Activated CD8-positive, alpha-beta memory T cell treated with anti-CD3 and anti-CD28 coated beads for 4 hours (primary cell): ENCODE measurements at places on chromosomes 4 and X.
A peak's percentile ranks its signal among the peaks of the same experiment; 100 is the strongest.

GRCh38 chr4:151808542-151808941 lies 47.7 kb upstream of the GATB start:
- DNase-seq, result no peak

- DNase-seq, result no peak
Measured at GRCh38 chr4:82989575-82990429, 20.8 kb downstream of the LIN54 start.

GRCh38 chr4:80492761-80493160 lies 157.2 kb downstream of the CFAP299 start:
- DNase-seq, result peak; percentile 5

DNA sequence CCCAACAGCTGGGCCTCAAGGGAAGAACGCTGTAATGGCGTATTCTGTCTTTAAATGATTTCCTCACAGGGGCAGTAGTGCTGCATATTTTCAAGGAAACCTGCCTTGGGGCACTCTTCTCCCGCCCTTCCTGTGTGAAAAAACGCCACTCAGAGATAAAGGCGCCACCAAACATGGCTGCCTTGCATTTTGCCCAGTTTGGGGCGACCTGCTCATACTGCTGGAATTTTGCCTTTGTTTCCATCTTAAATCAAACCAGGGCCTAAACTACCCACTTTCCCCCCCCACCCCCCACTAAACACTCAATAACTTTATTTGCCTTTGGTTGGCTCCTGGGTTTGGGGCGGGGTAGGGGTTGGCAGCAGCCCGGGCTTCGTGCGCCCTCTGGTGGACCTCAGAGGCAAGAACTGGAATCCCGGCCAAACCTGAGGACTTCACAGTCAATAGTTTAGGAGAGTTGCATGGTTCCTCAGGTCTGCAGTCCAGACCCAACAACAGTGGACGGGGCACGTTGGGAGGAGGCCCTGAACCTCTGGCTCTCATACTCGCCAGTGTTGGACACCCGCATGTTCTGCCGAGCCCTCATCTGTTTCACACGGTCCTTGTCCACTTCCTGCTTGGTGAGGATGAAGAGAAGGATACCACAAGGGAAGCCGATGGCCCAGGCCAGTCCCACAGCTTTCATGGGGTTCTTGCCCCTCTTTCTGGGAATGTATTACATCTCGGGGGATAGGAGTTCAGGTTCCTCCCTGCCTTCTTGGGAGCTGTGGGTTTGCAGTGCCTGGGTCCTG lies 220.1 kb upstream of the STK26 start:
- DNase-seq, result no peak

- no peak for DNase-seq
Measured at GRCh38 chr4:188092824-188093223, 16.6 kb downstream of the TRIML2 start.

GRCh38 chr4:181944527-181944926 lies 298.7 kb upstream of the TENM3 start:
- DNase-seq, result no peak

GRCh38 chr4:60250657-60251056 lies 949.5 kb upstream of the ADGRL3 start:
- no peak for DNase-seq

- DNase-seq, result no peak
Measured at GRCh38 chr4:38523524-38524448, 140.2 kb upstream of the KLF3 start.

- DNase-seq, result no peak
Measured at GRCh38 chrX:108456971-108457477, 17.4 kb downstream of the COL4A5 start.

DNA sequence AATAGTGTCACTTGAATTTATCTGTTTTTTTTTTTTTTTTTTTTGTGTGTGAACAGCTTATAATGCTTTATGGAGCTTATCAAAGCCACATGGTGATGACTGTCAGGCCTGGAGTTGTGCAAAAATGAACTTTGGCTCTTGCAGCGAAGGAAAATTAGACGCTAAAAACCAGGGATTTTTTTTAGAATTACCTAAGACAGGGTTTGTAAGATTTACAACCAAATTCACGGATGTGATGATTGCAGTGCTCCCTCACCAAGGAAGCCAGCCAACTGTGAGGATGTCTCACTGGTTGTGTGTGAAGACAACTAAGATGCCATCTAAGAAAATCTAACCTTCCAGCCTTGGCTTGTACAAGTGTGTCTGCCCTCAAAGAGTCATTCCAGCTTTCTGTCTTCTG lies 127.1 kb upstream of the SLC4A4 start:
- DNase-seq, result no peak

- DNase-seq, result no peak
Measured at GRCh38 chrX:48894891-48895290, 2.7 kb downstream of the TIMM17B start.

- no peak for DNase-seq
Measured at GRCh38 chr4:126888968-126889367, 743.8 kb upstream of the INTU start.

GRCh38 chr4:155822572-155822971 lies 43.5 kb downstream of the ASIC5 start:
- no peak for DNase-seq

GRCh38 chrX:149515954-149516602 lies 11.0 kb upstream of the IDS start:
- DNase-seq, result no peak

- no peak for DNase-seq
Measured at GRCh38 chrX:45006002-45006800, 133.2 kb downstream of the KDM6A start.

DNA sequence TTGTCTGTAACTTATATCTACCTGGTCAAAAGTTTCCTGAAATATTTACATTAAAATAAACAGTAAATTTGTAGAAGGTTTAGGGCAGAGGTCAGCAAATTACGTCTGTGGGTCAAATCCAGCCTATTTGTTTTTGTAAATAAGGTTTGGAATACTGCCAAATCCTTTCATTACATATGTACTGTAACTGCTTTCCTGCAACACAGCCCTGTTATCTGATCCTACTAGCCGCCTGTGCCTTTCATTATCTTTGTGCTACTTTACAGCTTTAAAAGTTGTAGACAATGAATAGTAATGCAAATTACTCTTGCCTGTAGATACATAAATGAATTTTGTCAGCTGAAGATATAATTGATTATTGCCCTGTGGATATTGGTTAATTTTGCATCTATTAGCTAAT lies 369.6 kb upstream of the SLC7A11 start:
- DNase-seq, result no peak

DNA sequence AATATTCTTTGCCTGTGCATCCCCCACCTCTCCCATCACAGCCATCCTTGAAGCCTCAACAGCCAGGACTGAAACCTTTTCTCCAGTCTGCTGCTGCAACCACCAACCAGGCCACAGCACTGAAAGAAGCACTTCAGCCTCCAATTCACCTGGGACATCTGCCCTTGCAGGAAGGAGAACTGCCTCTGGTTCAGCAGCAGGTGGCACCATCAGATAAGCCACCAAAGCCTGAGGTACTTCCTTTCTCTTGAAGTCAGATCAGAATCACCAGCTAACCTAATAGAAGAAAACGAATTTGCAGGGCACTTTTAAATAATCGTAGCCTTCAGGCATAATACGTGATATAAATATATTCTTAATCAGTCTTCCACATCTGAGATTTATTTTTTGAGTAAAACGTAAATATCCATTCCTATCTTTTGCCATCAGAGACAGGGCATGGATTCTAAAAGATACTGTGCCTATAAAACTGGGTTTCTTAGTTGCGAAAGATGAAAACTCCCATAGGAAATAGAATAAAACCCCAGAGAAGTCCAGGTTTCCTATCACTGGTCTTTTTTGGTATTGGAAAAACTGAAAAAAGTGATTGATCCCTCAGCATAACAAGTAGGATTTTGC lies 9.5 kb downstream of the AMBN start:
- peak; percentile 14 for DNase-seq

GRCh38 chr4:6516762-6517161 lies 44.3 kb upstream of the PPP2R2C start:
- DNase-seq, result no peak

GRCh38 chr4:155505321-155505720 lies 128.6 kb upstream of the MAP9 start:
- no peak for DNase-seq

GRCh38 chrX:139803224-139803623 lies 95.3 kb upstream of the MCF2 start:
- no peak for DNase-seq

DNA sequence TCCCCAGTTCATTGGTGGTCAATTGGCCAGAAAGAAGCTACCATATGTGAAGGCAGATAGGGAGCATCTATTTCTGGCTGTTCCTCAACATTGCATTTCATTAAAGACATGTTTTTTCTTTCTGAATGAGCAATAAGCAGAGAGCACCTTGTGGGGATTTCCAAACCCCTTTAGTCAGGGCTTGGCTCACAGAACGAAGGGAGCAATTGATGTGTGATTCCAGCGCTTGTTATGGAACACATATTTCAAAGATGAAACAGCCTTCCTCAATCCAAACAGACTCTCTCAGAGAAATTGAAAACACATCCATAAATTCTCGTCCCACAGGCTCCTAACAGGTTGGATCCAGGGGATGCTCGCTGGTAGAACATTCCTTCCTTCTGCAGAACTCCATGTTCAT lies 84.1 kb downstream of the CLCN4 start:
- no peak for DNase-seq

DNA sequence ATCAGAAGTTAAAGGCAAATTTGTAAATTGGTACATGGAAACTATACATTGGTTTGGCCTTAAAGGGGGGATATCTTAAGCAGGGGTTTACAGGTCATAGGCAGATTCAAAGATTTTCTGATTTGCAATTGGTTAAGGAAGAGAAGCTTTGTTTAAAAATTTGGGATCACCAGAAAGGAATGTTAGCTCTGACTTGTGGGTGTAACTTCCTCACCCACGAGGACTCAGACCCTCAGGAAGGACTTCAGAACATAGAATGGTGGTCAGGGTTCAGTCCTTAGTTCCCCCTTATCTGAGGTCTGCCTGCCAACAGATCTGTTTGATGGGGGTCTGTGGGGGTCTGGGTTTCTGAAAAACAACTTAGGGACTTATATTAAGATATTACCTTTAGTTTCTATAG lies 427.4 kb upstream of the DIPK2B start:
- DNase-seq, result no peak

- DNase-seq, result no peak
Measured at GRCh38 chr4:78517050-78517652, 34.4 kb upstream of the ANXA3 start.

GRCh38 chr4:52704133-52704532 lies 45.0 kb upstream of the USP46 start:
- no peak for DNase-seq

DNA sequence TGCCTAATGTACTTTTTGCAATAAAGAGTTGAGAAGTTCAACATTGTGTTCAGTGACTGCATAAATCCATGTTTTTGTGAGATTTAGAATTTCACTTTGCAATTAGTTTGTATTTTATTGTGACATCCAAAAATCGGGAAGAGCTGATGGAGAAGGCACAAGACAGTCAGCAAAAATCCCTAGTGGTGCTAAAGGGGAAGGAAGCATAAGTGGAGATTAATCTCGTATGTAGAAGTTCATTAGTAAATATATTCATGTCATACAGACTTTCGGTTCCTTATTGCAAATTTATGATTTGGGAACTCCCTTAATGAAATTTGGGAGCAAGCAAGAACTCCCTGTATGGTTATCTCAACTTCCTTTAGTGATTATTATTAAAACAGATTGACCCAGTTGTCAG lies 57.8 kb upstream of the SLC39A8 start:
- DNase-seq, result no peak

DNA sequence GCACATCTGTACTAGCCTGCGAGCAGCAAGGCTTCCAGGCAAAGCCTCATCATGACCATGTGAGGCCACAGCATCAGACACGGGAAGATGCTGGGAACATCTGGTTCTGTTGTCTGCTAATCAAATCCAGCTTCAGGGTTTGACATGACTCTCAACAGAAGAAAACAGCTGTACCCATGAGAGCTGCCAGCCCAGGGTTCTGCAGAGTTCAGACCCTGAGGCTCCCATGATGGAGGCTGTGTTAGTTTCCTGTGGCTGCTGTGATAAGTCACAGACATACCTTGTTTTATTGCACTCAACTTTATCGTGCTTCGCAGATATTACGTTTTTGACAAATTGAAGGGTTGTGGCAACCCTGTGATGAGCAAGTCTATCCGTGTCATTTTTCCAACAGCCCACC lies 37.5 kb downstream of the JAKMIP1 start:
- DNase-seq, result no peak
